ENCODE measurements at places on chromosomes 7 and 10. TPM values are rescaled to one million over a fixed set of nuclear protein-coding genes. Genes with fewer than 3 reads are reported as not detected.

The NACAD gene
- 4.2 TPM for total RNA-seq

The PARG gene
- 32.9 TPM for total RNA-seq

The EPHA1 gene
- not detected for total RNA-seq

The LLCFC1 gene
- not detected for total RNA-seq

The BMPER gene
- 18.8 TPM for total RNA-seq

The LIPK gene
- not detected for total RNA-seq

The LGI1 gene
- total RNA-seq: 0.13 TPM

The PPP1R17 gene
- not detected for total RNA-seq

The TWIST1 gene
- 30.5 TPM for total RNA-seq

The SLC26A5 gene
- not detected for total RNA-seq

The ZNF33B gene
- 4.1 TPM for total RNA-seq

The OR6V1 gene
- total RNA-seq: not detected

The MYPN gene
- total RNA-seq: 2.3 TPM

The BRI3 gene
- 180 TPM for total RNA-seq

The CALHM3 gene
- not detected for total RNA-seq

The CCDC3 gene
- total RNA-seq: 64.4 TPM

The ARHGAP12 gene
- 29.4 TPM for total RNA-seq

The PALS2 gene
- 22.5 TPM for total RNA-seq

The ADRA2A gene
- 2.0 TPM for total RNA-seq

The HOXA13 gene
- not detected for total RNA-seq

The FAM13C gene
- 5.0 TPM for total RNA-seq

The KLF14 gene
- total RNA-seq: not detected

The NPY4R2 gene
- total RNA-seq: not detected

The IRF5 gene
- 0.13 TPM for total RNA-seq

The CCDC172 gene
- total RNA-seq: not detected

The AOC1 gene
- total RNA-seq: not detected

The PDE6C gene
- total RNA-seq: not detected

The TSPAN12 gene
- total RNA-seq: 5.2 TPM

Measured in smooth muscle cell of the pulmonary artery (primary cell).